Right hindlimb (tissue), 1 donor: ENCODE measurements at places on chromosomes 13 and 19.
A peak's percentile ranks its signal among the peaks of the same experiment; 100 is the strongest.

DNA sequence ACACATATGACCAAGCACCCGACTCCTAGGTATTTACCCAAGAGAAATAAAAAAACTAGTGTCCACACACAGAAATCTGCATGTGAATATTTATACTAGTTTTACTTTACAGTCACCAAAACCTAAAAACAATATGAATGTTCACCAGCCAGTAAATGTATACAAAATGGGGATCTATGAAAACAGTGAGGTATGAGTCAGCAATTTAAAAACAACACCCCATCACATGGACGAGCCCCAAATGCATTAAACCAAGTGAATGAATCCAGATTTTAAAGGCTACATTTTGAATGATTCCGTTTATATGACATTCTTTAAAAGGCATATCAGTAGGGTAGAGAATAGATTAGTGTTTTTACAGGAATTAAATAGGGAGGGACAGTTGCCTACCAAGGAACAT lies 22.1 kb downstream of the SIGLEC7 start:
- DNase-seq = no peak

GRCh38 chr19:1261798-1262622 lies 7.1 kb upstream of the CIRBP start:
- DNase-seq = peak; percentile 78

- no peak for DNase-seq
These were observed 3.1 kb upstream of the UQCRFS1 start for GRCh38 chr19:29216021-29216420.

DNA sequence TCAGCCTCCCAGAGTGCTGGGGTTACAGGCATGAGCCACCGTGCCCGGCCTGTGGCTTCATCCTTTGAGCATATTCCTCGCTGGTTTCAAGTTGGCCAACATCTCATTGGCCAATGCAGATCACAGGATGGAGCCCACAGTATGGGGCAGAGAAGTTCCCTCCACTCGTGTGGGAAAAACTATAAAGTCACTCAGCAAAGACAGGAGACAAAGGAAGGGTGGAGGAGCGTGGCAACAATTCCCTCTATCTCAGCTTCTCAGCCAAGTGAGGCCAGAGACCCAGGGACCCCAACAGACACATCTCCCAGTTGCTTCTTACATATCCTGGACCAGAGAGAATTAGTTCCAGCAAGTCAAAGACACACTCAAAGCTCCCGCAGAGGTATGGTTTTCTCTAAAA lies 184.6 kb upstream of the SOX1 start:
- no peak for DNase-seq

- DNase-seq = no peak
These were observed 54.0 kb downstream of the LRCH1 start for GRCh38 chr13:46606970-46607369.

- DNase-seq = no peak
These were observed 25.0 kb upstream of the LAMP1 start for GRCh38 chr13:113272031-113272430.

- no peak for DNase-seq
These were observed 178.9 kb downstream of the OLFM4 start for GRCh38 chr13:53207556-53207955.
